CD4-positive, alpha-beta T cell treated with Interleukin-17A for 1 hour (primary cell): ENCODE measurements at places on chromosomes 3 and 15.

- no peak for DNase-seq
Measured at GRCh38 chr15:74265046-74265639, 29.0 kb downstream of the CCDC33 start.

GRCh38 chr3:140103166-140103565, 168.2 kb downstream of the CLSTN2 start:
- DNase-seq = no peak

DNA sequence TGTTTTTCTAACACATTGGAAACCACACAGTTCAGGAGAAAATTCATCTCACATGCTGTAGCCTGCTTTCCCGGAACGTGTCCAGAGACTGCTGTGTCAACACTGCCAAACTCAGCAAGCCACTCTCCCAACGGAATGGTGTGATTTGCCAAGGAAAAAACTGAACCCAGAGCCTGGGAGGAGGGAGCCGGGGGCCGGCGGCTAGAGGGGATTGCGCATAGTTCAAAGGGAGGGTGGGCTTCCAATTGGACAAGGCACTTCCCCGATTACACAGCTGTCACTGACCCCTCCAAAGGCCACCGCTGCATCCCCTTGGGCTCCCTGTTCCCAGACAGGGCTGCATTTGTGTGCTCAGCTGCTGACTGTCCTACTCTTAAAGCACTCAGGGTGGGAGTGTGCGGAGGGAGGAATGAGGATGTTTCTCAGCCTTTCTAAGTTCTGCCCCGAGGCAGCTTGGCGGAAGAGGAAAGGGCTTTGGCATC, 256.2 kb downstream of the ZNF621 start:
- DNase-seq = no peak

GRCh38 chr3:53547327-53547726, 52.9 kb downstream of the CACNA1D start:
- DNase-seq = no peak
